ENCODE measurements at places on chromosomes 11 and 22. TPM values are rescaled to one million over a fixed set of nuclear protein-coding genes. Genes with fewer than 3 reads are reported as not detected.

Gene POU2AF2
- polyA plus RNA-seq, result not detected

Gene GALNT18
- polyA plus RNA-seq, result 0.17 TPM

DNA sequence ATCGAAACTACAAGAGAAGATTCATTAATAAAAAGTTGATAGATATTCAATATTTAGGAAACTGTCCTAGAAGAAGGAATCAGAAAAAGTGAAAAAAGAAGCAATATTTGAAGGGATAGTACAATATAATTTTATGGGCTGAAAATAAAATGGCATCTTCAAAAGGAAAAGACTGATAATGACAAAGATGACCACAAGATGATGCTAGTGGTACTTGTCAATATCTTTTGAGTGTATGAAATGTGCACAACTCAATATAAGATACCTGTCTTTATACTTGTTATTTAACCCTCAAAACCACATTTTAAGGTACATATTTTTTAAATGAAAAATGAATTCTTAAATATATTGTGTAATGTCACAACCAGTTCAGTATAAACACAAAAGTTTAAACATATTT, 1059.6 kb upstream of the RAG2 start:
- DNase-seq, result peak; percentile 45

DNA sequence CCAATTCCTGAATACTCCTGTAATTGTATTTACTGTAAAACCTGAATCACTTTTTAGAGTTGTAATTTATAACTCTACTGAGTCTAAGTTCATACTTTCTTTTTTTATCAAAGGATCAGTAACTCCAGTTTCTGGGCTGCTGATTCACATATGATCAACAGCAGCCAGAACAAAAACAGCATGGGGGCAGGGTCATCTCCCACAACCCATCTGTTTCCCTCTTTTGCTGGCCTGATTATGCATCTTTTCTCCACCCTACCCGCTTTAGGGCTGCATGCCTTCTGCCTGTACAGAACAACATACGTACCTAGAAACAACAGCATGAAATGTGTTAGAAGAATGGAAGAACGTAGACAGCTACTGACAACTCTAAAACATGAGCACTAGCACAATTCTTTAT, 76.0 kb downstream of the MRTFA start:
- peak; percentile 95 for DNase-seq

DNA sequence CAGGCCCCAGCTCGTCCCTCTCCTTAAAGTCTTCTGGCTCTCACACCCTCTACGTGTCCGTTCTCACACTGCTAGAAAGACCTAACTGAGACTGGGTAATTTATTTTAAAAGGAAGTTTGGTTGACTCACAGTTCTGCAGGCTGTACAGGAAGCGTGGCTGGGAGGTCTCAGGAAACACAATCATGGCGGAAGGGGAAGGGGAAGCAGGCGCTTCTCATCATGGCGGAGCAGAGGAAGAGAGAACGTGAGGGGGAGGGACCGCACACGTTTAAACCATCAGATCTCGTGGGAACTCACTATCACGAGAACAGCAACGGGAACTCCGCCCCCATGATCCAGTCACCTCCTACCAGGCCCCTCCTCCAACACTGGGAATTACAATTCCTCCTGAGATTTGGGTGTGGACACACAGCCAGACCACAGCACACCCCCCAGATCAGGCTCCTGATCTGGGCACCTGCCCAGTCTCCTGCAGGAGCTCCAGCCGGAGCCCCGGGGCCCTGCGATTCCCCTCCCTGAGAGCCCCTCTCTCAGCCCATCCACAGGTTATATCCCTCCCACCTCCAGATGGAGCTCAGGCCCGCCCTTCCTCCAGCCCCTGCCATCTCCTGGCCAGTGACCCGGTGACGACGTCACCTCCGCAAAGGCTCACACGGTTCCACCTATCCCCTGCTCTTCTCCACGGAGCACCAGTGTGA, 170.2 kb downstream of the BRD1 start:
- DNase-seq, result peak; percentile 96

DNA sequence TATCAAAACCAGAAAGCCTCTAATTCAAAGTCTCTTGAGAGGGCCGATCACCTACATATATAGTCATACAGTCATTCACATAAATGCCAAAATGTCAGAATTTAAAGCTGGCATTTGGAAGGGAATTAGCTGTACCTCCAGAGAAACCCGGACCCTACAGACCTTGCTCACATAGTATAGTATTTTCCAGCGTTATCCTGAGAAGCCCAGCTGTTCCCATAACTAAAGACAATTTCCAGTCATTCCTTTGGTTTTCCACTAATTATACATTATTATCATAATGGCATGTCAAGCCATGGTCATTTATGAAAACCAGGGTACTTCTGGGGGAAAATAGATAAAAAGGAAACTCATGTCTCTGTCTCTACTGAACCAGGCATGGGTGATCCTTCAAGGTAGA, 53.6 kb downstream of the FZD4 start:
- no peak for DNase-seq

DNA sequence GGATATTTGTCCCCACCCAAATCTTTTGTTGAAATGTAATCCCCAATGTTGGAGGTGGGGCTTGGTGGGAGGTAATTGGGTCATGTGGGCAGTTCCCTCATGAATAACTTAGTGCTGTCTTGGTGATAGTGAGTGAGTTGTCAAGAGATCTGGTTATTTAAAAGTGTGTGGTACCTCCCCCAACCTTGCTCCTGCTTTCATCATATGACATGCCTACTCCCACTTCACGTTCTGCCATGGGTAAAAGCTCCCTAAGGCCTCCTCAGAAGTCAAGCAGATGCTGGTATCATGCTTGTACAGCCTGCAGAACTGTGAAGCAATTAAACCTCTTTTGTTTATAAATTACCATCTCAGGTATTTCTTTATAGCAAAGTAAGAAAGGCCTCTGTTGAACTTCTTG, 30.6 kb downstream of the AAMDC start:
- no peak for DNase-seq

DNA sequence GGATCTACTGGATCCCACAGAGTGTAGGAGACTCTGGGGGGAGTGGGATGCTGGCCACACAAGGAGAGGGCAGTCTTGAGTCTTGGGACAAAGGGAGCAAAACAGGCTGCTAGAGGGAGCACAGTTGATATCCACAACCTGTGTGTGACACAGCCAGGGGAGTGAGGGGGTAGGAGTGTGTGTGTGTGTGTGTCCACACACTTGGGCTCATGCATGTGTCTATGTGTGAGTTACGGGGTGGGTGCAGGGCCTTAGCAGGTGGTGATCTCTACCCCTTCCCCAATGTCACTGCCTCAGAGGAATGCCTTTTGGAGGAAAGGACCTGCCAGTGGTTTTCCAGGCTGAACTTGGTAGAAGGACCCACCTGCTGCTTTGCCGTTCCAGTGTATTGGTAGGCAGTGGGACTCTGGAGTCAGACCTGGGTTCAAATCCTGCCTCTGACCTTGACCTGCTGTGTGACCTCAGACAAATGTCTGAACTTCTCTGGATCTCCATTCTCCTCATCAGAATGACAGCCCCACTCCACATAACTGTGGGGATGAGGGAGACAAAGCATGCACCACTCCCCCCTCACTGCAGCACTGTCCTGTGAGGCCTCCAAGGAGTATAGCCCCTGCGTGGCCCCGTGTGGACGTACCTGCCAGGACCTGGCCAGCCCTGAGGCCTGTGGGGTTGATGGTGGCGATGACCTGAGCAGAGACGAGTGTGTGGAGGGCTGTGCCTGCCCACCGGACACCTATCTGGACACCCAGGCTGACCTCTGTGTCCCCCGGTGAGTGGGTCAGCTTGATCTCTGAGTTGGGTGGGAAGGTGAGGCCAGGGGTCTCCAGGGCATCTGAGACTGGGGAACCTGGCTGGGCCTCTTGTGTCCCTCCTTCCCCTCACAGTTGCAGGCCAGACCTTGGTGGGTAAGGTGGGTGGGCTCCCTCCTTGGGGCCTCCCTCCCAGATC, 27.4 kb downstream of the OTOG start:
- DNase-seq, result no peak

DNA sequence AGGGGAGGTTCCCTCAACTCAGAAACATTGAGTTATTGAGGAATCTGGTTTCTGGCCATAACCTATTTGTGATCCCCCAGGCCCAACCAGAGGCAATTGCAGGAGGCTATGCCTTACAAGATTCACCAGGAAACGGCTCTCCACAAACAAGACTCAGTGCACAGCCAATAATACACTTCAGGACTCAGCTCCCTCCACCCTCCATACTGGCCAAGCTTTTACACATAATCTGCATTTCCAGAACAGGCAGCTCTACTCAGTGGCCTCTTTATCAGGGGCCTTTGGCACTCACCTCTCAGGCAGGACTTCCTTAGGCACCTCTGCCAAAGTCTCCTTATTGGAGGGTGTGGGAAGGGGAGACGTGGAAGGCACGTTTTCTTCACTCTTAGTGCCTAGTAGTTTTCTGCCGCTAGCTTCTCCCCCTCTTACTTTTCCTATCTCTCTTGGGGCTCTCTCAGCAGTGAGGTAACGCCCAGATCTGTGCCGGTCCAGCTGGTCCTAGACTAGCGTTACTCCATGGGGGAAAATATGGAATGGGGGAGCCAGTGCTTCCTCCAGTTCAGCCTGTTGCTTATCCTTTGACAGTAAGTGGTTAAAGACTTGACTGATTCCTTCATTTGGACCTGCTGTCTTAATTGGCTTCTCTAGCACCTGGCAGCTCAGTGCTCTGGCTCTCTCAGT, 62.8 kb upstream of the ANO3 start:
- DNase-seq, result no peak

Measured in endothelial cell of umbilical vein (primary cell).